D341Med (cell line): ENCODE measurements at places on chromosomes 2 and 18.

GRCh38 chr2:171159372-171160118 is 1.1 kb downstream of the TLK1 start:
- peak; percentile 64 for DNase-seq

- DNase-seq, result no peak
Measured at GRCh38 chr2:467543-467891, 179.6 kb upstream of the ALKAL2 start.

DNA sequence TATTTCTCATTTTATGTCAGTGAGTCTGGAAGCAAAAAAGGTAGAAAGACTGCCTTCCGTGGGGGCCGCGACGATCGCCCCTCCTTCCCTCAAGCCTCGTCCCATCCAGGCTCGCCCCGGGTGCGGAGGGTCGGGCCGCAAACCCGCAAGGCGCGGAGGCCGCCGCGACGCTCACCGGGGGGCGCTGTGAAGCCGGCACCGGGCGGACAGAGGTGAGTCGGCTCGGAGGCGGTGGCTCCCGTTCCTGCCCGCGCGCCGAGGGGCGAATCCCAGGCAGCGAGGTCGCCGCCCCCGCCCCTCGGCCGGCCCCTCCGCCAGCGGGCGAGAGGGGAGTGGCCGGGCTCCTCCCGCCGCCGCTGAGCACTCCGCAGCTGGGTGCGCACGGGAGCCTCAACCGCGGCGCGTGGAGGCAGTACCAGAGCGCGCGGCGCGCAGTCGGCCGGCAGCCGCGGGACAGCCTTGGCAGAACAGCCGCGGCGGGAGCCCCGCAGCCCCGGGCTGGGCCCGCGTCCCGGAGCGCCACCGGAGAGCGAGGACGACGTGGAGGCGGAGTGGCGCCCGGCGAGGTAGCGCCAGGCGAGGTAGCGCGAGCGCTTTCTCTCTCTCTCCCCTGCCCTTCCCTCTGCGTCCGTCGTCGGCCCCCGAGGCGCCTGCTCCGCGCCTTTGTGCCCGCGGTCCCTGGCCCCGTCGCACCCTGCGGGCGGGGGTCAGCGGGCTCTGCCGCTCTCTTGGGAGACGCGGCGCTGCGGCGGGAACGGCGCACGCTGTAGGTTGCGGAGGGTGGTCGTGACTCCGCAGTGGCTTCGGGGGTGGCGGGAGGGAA is at the start of gene MYO1B:
Gene MYO1B (plus strand): TSS at position 359 of the 823 bp plus-strand sequence. CDS start 31,492 bp downstream, outside the sequence.
- DNase-seq, result peak; percentile 87

DNA sequence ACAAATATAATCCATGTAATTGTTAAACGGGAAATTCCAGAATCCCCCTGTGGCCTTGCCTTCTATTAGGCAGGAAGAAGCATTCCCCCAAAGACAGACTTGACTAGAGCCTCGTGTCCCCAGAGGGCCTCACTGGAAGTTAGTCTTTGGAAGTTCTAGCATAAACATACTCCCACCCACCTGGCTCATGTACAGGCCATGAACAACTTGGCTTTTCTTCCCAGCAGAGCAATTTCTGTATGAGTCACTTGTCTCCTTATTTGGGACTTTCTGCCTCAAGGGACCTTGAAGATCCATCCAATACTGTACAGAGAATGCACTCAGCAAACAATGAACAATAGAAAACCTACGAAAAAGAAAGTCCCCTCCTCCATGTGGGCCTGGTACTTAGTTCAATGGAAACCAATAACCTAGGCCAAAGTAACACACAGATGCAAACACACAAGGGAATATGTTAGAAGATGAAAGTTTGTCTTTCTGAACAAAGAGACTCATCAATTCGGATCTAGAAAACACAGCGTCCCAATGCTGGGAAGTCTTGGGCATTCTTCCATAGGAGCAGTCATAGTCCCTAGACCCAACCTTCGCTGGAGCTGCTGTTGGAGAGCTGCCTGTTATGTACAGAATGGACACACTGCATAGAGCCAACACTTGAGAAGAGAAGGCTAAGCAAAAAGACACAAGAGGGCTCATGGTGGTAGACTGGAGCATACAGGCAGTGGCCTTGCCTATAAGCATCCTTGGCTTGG is 303.5 kb downstream of the HRH4 start:
- DNase-seq, result no peak

DNA sequence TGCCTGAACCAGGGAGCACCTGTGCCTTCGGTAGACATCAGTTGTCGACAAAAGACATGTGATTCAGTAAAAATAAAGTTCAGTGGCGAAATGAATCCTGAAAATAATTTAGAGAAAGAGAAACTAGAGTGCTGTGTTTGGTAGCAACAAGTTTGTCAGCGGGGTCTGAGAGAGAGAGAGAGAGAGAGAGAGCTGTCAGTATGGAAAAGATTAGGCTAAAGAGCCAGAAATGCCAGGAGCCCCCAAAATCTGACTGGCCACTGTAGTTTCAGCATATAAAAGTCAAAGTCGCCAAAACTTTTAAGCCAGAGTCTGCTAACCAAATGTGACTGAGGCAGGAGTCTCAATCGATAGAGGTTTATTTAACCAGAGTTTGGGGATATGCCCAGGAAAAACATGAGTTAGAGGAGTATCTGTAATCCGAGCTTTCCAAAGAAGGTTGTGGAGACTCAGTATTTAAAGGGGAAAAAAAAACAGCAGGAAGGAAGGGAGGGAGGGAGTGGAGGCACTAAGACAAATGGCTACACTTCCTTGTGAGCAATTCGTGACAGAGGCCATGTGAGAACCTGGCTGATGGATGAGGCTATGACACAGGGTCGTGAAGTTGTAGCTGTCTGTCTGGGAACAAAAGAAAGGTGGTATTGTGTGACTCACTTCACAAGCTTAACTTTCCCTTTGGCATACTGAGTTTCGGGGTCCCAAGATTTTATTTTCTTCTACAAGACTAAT is 20.5 kb upstream of the GNAL start:
- no peak for DNase-seq

GRCh38 chr2:115610888-115611287 is 1168.4 kb downstream of the DPP10 start:
- DNase-seq, result no peak

DNA sequence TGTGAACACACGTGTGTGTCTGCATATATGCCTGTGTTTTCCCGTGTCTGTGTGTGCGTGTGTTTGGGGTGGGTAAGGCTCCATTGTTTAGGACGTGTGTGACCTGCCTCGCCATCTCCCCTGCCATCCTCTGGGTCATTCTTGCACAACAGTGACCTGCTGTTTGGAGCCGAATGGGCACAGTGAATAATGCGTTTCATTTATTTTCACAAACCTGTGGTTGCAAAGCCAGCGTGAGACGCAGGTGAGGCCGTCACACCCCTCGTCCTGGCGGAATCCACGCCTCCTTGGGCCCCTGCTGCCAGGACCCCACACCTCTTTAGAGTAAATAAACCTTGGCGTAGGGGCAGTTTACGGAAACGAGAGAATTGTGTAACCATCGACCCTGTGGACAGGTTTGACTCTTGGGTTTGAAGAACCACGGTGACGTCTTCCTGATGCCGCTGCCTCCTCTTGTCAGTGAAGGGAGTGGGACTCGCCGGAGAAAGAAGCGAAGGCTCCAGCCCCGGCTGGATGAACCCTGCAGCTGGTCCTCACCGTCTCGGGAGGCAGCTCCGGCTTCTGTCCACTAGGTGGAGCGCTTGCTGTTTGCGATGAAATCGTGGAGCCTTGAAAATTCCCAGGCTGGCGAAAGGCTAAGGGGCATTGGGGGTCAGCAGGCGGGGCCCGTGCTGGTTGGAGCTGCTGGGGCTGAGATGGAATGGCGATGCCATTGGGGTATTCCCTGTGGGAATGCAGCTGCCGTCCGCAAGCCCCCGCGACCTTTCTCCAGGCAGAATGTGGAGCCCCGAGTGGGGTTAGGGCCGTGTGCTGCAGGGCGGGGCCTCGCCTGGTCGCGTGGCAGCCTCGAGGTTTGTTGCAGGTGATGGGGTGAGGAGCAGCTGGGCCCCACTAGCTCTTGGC is 81.1 kb downstream of the RTP5 start:
- peak; percentile 85 for DNase-seq

GRCh38 chr18:55310044-55310676 is 277.8 kb downstream of the TCF4 start:
- no peak for DNase-seq

DNA sequence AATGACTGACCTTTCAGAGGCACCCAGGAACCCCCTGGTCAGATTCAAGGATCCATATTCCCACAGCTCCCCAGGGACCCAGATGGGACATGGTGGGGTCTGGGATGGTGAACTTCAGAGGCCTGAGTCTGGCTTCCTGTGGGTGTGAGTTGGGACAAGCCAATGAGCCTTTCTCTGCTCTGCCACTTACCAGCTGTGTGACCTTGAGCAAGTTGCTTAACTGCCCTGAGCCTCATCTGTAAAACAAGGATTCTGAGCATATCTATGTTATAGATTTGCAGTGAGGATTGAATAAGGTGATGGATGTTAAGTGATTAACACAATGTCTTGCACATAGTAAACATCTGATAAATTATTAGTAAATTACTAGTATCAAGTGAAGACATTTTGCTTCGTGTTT is 6.4 kb downstream of the ABCG8 start:
- DNase-seq, result no peak

GRCh38 chr18:48711651-48712486 is 173.0 kb downstream of the CTIF start:
- DNase-seq, result peak; percentile 60

DNA sequence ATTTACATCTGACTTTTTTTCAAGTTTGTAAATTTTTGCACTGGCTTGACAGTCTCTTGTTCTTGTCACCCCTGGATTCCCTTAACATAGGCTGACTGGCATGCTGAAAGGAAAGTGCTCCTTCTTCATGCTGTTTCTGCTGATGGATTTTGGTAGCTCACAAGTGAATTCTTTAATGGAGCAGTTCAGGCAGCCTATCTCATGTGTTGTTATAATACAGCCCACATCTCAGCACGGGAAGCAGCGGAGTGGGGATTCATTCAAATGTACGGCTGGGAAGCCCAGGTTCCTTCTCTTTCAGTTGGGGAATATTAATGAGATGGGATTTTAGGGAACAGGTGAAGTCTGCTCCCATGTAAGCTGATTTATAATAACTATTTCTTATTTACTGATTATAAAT is 142.8 kb downstream of the CD8B2 start:
- no peak for DNase-seq

DNA sequence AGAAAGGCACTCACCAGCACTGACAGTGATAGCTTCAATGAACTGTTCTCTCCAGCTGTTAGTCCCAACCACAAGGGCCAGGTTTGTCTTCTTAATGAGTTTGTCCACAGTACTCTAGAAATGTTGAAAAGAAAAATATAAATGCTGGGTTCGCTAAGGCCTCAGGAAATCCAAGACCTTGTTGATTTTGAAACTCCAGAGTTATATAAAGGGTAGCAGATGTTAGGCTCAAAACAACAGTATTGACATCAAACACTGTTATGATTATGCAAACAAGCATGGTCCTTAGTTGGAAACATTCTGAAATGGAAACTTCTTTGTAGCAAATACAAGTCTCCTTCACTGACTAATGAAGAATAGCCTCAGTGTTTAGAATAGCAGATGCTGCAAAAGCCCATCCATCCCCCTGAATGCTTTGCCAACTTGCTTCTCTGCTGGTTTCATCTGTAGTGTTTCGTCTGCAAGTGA is 291.1 kb downstream of the SLC8A1 start:
- no peak for DNase-seq

DNA sequence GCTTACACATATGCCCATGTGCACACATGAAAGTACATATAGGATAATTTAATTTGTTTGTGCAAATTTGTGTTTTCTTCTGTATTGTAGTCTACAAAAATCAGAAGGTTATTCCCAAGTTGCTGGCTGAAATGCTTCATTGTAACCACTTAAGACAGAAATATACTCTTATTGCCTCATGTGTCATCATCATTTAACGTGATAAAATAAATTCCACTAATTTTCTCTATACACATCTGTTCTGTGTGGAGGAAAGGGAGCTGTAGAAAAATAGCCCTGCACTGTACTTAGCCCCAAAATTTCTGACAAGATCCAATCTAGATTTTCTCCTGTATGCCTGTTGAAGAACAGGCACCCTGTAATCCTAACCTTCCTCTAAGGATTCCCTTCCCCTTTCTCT is 20.4 kb upstream of the NR4A2 start:
- DNase-seq, result no peak

GRCh38 chr2:19228715-19229114 is 129.7 kb downstream of the OSR1 start:
- DNase-seq, result peak; percentile 65

DNA sequence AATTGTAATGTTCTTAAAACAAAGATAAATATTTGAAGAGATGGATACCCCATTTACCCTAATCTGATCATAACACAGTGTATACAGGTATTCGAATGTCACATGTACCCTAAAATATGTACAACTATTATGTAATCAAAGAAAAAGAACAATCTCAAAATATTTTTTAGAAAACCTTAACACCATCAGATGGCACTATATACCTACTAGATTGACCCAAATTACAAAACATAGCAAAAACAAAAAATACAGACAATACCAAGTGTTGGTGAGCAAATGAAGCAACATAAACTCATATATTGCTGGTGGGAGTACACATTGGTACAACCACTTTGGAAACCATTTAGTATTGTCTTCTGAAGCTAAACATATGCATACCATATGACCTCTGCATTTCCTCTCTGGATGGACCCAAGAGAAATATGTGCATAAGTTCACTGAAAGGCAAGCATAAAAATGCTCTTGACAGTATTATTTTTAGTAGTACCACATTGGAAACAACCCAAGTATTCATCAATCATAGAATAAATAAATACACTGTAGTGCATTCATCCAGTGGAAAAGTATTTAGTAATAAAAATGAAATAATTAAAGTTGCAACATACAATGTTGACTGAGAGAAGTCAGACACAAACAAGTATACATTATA is 55.8 kb downstream of the GDF7 start:
- DNase-seq, result no peak

- no peak for DNase-seq
Measured at GRCh38 chr2:121608367-121608766, 40.9 kb downstream of the CLASP1 start.

GRCh38 chr2:205723179-205723578 is 40.9 kb downstream of the NRP2 start:
- DNase-seq, result no peak

- DNase-seq, result no peak
Measured at GRCh38 chr2:12419803-12420202, 296.9 kb upstream of the TRIB2 start.

DNA sequence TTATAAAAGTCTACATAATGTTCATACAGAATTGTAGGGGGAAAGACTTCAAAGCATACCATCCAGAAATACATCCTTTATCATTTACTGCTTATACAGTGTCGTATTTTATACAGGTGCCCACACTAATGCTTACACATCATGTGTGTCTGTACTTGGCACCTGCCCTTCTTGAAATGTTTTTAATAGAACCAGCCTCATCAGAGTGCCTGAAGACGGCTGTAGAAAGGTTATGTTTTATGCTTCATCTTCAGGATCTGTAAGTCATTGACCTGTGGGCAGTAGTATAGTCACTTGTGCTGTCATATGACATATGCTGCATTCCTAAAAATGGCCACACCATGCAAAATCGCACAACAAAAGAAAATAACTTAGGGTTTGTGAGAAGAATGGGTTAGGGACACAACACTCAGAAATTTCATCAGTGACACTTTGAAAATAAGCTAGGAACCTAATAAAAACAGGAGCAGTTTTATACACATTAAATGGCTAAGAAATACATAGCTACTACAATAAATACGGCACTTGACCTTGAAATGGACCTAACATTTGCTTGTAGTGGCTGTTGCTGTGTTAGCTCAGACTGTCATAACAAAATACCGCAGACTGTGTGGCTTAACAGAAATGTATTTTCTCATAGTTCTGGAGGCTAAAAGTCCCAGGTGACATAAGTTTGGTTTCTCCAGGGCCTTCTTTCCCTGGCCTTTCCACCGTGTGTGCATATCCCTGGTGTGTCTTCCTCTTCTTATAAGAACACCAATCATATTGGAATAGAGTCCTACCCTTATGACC is 112.6 kb downstream of the CERS6 start:
- no peak for DNase-seq

- DNase-seq, result no peak
Measured at GRCh38 chr18:7848054-7848412, 280.9 kb downstream of the PTPRM start.
